ENCODE measurements at places on chromosomes 2 and 18.

- no peak for DNase-seq
These were observed at the start of gene GPR155 for GRCh38 chr2:174486563-174487107. Gene GPR155, minus strand, starts transcription at chr2:174487029. Its CDS starts 5,073 bp downstream, at chr2:174481956.

DNA sequence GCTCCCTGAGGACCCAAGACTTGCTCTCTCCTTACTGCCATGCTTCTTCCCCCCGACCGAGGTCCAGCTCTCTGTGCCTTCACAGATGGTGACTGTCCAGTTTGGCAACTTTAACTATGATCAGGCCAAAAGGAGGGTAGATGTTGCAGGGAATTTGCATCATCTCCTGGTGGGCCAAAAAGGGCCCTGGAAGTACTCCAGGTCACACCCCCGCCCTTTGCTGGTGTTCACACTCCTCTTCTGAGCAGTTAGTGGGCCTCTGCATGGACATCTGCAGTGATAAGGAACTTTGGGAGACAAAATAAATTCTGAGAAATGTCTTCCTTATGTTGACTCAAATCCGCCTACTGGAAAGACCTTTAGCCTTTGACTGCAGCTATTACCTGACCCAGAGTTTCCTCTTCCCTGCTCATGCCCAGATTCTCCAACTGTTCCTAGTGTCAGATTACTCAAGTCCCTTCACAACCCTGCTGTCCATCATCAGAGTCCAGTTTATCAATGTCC is 234.4 kb downstream of the LOXHD1 start:
- no peak for DNase-seq

DNA sequence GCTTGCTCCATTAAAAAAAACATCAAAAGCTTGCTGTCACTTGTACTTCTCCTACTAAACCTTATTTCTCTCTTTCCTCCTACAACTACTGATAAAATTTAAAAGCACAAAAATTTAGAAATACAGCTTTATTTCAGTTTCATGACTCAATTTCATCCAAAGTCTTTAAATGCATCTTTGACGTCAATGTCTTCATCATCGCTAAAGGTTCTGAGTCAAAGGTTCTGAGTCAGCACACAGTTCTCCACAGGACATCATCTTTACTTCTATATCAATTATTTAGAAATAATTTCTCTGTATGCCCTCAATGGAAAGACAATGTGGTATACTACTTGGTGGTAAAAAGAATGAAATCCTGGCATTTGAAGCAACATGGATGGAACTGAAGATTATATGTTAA is 163.9 kb upstream of the DNMT3A start:
- DNase-seq: no peak

DNA sequence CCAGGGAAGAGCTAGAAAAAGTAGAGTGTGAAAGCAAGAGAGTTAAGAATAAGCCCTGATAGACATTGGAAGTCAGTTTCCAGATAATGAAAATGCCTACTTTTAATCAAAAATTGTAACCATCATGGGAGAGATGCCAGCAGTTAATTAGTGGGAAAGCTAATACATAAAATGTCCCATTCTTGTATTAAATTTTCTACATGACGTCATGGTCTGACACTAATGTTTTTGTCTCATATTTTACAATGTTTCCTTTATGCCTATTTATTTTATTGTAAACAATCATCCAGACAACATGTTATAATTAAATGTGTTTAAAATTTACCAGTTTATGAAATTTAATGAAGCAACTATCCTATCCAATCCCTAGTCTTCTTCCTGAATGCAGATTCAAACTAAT is 26.3 kb upstream of the CCDC178 start:
- no peak for DNase-seq

- DNase-seq: no peak
These were observed 1.3 kb upstream of the CYP26B1 start for GRCh38 chr2:72148837-72149555.

DNA sequence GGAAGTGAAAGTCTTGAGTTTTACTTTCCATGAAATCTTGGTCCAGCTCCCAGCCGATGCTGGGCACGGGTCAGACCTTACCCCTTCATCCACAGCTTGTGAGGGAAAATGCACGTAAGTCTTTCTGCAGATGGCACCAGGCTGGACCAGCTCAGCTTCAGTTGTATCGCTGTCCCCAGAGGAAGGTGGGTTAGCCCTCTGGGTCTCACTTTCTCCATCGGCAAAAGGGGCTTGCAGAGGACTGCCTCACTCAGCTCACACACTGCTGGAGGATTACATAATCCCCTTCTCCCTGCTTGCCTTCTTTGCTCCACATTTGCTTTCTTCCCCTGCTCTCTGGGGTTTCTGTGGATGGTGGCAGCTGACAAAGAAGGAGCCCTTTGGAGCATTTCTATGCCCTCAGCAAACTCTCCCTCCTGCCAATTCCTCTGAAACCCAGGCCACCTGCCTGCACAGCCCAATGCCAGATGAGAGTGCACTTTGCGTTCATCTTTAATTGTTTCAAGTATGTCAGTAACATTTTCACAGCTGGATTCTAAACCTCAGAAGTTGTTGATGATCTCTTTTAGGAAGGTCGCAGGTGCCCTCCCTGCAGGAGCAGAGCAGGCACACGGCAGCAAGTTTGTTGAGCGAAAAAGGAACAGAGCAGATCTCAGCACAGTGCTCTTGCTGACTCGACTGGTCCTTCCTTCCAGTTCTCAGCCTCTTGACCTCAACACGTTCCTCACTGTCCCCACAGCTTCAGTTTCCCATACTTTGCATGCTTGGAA is 155.6 kb upstream of the GLI2 start:
- DNase-seq: no peak

DNA sequence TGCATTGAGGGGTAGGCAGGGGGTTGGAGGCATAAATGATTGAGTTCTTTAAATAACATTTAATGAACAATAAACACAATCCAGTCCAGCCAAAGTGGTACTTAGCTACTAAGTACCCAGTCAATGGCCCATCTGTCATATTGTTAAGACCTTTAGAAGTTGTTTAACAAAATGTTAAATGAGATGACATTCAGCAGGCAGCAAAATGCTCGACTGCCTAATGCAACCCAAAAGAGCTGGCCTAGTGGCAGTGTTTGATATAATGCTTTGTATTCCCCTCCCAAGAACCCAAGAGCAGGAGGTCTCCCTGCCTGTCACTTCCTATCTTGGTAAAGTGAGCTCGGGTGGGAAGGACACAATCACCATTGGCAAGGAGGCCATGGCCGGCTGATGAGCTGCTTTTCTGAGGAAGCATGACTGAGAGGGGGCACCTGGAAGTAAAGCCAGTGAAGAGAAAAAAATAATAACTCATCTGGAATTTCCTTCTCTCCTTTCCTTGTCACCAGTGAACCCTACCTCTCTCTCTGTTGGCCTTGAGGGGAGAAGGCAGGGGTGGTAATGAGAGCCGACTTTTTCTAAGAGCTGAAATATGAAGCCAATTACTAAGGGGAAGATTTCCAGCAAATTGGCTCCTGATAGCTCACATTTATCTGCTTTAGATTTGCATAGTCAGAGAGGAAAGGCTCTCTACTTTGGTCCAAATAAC is 140.6 kb downstream of the C1D start:
- no peak for DNase-seq

- DNase-seq: no peak
These were observed 251.8 kb downstream of the AGAP1 start for GRCh38 chr2:235745597-235745996.

- peak; percentile 20 for DNase-seq
These were observed 158.6 kb upstream of the RBMS1 start for GRCh38 chr2:160652236-160652635.

DNA sequence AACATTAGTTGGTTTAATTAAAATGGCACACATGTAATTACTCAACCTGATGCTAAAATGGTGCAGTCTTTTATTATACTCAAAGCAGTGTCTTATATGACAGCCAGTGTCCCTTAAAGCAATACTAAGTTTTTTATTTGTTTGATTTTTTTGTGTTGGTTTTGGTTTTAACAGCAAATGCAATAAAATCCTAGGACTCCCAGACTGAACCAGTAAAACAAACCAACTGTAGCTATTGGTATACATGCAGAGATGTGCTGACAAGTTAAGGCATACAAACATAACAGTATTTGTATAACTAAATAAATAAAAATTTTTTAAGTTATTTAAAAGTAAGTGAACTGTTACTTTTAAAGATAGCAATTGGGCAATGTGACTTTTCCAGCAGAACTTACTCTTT is 387.7 kb downstream of the RND3 start:
- DNase-seq: no peak

- DNase-seq: no peak
These were observed 491.5 kb upstream of the TNP1 start for GRCh38 chr2:217351378-217351777.

DNA sequence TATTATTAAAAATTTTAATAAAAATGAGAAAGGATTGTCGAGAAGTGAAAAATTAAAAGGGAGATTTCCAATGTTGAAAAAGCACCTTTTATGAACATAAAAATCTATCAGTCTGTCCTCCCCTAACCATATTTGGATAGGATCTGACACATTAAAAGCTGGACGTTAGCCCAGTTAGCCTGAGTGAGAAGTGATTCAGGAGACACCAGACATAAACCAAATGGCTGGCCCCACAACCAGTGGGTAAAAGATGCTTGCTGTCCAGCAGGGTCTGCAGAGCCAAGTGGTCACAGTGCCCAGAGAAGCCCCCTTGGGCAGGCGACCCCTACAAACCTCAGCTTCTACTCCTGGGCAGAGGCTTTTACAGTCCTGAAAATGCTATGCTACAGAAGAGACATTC is 253.8 kb upstream of the LYPD1 start:
- no peak for DNase-seq

DNA sequence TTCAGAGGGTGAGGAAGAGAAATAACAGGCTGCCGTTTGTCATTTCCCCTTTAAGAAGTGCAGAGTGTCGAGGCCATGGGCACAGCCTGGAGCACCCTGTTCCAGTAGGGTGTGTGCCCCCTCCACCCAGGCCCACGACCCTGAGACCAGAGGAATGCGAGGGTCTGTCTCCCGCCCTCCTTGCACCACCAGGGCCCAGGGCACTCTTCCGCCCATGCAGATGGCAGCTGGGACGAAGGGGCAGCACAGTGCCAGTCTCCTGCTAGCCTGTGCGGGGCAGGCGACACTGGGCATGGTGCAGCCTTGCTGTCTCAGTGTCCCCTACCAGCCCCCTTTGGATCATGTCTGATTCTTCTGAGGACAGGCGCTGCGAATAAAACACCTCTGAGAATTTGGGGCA is 15.8 kb upstream of the PDIA6 start:
- DNase-seq: no peak

DNA sequence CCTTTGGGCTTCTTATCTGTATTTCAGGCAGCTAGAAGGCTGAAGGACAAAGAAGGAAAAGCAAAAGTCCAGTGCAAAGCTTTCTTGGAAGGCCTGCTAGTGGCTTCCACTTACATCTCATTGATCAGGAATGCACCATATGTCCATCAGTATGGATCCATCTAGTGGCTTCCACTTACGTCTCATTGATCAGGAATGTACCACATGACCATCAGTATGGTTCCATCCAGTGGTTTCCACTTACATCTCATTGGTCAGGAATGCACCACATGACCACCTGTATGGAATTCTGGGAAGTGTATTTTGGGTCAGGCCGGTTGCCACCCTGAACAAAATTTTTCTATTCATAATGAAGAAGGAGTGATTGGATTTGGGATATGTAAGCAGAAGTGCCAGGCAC is 70.6 kb downstream of the LYPD6 start:
- no peak for DNase-seq

DNA sequence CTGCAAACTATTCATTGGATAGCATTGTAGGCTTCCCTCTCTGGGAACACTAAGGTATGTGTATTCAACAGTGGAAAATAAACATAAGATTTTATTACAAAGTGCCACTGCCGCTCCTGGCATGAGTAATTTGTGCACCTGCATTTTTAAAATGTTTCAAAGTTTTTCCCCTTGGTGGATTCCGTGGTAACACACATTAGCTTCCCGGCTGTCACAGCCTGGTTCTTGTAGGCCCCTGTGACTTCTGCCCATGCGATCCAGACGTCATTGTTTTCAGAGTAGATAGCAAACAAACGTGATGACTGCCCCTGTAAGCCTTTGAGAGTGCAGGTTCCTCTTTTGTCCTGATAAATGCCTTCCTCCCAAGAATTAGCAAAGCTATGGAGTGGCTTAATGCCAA is 421.0 kb downstream of the ZNF521 start:
- DNase-seq: no peak

GRCh38 chr18:44871771-44872170 is 191.1 kb downstream of the SETBP1 start:
- no peak for DNase-seq

DNA sequence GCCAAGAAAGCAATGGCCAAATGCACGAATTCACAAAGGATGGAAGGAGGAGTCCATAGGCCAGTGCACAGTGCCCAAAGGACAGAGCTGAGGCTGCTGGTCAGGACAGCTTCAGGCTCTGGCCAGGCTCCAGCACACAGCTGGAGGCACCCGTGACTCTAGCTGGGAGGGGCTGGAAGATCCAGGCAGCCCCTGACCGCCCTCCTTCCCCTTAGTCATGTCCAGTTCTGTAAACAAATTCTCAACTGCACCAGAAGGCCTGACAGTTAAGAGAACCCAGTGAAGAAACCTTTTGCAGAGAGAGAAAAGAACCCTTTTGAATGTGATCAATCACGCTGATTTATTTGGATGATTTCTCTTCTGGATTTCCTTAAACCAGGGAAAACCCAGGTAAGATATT is 7.7 kb upstream of the YWHAQ start:
- DNase-seq: no peak

- DNase-seq: no peak
These were observed 61.1 kb upstream of the ID2 start for GRCh38 chr2:8620611-8621382.

DNA sequence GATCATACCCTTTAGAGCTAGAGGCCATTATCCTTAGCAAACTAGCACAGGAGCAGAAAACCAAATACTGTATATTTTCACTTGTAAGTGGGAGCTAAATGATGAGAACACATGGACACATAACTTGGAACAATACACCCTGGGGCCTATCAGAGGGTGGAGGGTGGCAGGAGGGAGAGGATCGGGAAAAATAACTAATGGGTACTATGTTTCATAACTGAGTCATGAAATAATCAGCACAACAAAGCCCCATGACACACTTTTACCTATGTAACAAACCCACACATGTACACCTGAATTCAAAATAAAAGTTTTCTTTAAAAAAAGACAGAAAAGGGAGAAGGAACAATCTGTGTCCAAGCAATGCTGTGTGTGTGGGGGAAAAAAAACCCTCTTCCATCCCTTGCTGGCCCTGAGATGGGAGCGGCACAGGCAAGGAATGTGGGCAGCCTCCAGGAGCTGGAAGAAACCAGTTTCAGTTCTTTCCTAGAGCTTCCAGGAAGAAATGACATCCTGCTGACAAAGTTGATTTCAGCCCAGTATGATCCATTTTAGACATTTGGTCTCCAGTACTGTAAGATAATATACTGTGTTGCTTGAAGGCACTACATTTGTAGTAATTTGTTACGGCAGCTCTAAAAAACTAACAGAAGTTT is 458.7 kb upstream of the CNTNAP5 start:
- DNase-seq: no peak

GRCh38 chr2:33240178-33240577 is 236.3 kb upstream of the RASGRP3 start:
- DNase-seq: no peak

GRCh38 chr2:74183878-74184277 is 5.2 kb upstream of the MOB1A start:
- DNase-seq: no peak

- DNase-seq: no peak
These were observed 22.9 kb downstream of the CCBE1 start for GRCh38 chr18:59674186-59674902.

- no peak for DNase-seq
These were observed 528.8 kb downstream of the CPS1 start for GRCh38 chr2:211085056-211085680.
